ENCODE measurements at places on chromosomes 12 and 14. TPM values are rescaled to one million over a fixed set of nuclear protein-coding genes. Genes with fewer than 3 reads are reported as not detected.

The TCTN2 gene
- polyA plus RNA-seq, result 2.7 TPM

The GALNT6 gene
- 30.7 TPM for polyA plus RNA-seq

The VRTN gene
- 0.35 TPM for polyA plus RNA-seq

The B4GALNT3 gene
- polyA plus RNA-seq, result 4.4 TPM

The ITPK1 gene
- polyA plus RNA-seq, result 47.4 TPM

The AQP6 gene
- not detected for polyA plus RNA-seq

The TRHDE gene
- polyA plus RNA-seq, result 1.3 TPM

The PTCSC3 gene
- polyA plus RNA-seq, result not detected

The CLEC7A gene
- polyA plus RNA-seq, result 1.3 TPM

The TAS2R19 gene
- polyA plus RNA-seq, result 0.16 TPM

The KIF5A gene
- polyA plus RNA-seq, result 0.18 TPM

The SIRT4 gene
- polyA plus RNA-seq, result 5.5 TPM

The USP5 gene
- 73.7 TPM for polyA plus RNA-seq

The GYS2 gene
- 0.16 TPM for polyA plus RNA-seq

The BRF1 gene
- 27.3 TPM for polyA plus RNA-seq
